ENCODE measurements at places on chromosomes 12 and 14. TPM values are rescaled to one million over a fixed set of nuclear protein-coding genes. Genes with fewer than 3 reads are reported as not detected.

DNA sequence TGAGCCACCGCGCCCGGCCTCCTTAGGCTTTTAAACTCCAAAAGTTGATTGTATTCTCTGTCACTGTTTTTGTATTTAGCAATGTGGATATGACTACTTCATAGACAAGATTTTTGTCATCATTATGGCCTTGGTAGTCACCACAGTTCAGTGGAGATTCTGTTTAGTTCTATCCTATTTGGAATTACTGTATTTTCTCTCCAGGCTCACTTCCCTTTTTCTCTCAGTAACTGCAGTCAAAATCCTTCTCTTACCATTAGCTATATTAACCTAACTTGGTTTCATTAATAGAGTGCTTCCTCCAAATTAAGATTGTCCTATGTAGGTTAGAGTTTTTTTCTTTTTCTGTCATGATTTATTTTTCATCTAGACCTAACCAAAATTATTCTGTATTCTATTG lies 283.9 kb downstream of the TMTC2 start:
- DNase-seq = no peak

The MYF6 gene
- 0.14 TPM for total RNA-seq

GRCh38 chr12:111102102-111102739 lies 181.8 kb upstream of the MYL2 start:
- DNase-seq = no peak

GRCh38 chr12:51281202-51281924 lies 11.1 kb upstream of the SMAGP start:
- DNase-seq = no peak

DNA sequence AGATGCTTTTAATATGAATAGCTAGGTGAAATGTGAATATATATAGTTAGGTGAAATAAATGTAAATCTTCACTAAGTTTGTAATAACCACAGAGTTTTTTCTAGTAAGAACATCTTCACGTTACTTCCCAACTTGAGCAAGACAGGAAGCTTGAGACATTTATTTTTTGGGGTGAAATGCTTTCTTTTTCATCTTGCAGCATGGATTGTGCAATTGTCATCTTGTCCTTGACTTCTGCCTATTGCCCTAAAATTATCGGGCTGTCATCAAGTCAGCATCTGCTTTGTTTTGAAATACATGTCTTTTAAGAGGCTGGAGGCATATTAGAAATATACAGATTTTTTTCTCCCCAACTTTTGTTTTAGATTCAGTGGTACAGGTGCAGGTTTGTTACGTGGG lies 433.9 kb downstream of the PCNX1 start:
- DNase-seq = no peak

GRCh38 chr14:51575349-51576116 lies 76.2 kb upstream of the FRMD6 start:
- DNase-seq = no peak

DNA sequence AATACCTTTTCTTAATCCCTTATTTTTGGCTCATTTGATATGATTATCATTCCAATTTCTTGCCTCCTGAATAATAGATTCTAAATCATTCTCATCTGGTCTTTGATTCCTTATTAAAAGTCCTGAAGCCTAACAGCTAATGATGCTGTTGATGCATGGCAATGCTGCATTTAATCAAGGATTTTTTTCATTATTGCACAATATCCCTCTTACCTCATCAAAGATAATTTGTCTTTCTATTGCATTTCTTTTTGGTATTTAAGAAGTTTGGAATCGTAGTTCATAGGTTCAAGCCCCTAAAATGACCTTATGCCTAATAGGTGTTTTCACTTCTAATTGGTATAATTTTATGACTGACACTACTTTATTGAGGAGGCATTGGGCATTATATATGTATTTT lies 648.2 kb upstream of the STXBP6 start:
- no peak for DNase-seq

GRCh38 chr14:61409782-61410181 lies 88.4 kb downstream of the PRKCH start:
- no peak for DNase-seq

The SLCO1B3 gene
- total RNA-seq = not detected

GRCh38 chr12:449203-449602 lies 10.5 kb upstream of the B4GALNT3 start:
- DNase-seq = no peak

The SOAT2 gene
- not detected for total RNA-seq

- DNase-seq = no peak
Measured at GRCh38 chr14:105854600-105855245, 328.3 kb downstream of the TMEM121 start.

DNA sequence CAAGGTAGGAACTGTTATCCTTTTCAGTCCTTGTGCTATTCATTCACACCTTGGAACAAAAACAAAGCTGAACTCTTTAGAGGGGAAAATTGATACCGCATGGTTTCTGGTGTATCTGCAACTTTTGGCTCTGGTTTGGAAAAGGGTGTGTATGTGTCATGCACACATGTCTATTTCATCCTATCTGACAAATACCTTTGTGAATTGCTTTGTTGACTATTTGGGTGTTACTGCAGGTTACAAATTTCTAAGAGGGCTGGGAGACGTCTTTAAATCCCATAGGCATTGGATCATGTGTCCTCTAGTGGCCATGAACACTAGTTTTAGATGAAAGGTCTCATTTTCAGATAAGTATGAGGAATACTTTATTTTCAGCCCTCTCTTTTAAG lies 59.9 kb upstream of the IFNG-AS1 start:
- no peak for DNase-seq

The IL22 gene
- not detected for total RNA-seq

DNA sequence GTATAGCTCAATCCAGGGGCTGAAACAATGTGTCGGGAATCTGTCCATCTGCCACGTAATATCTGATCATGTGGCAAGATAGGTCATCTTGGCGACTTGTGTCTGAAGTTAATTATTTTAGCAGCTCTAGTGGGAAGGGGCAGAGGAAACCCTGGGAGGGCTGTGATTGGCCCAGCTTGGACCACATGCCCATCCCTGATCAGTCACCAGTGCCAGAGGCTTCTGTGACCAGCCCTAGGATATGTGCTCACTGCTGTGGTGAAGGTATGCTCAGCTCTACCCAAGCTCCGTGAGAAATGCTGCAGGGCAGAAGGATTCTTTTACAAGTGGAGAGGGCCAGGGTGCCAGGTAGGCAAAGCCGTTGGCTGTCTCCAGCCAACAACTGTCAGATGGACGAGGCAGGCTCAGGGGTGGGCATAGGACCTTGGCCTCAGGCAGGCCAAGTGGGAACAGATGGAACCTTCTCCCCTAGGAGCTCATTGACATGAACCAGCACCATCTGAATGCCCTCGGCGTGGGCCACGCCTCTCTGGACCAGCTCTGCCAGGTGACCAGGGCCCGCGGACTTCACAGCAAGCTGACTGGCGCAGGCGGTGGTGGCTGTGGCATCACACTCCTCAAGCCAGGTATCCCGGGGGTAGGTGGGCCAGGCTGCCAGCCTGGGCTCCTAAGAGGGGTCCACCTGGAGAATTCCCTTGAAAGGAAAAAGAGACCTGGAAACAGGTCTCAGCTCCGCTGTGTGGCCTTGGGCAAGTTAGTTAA lies 21.1 kb downstream of the MVK start:
- peak; percentile 74 for DNase-seq

DNA sequence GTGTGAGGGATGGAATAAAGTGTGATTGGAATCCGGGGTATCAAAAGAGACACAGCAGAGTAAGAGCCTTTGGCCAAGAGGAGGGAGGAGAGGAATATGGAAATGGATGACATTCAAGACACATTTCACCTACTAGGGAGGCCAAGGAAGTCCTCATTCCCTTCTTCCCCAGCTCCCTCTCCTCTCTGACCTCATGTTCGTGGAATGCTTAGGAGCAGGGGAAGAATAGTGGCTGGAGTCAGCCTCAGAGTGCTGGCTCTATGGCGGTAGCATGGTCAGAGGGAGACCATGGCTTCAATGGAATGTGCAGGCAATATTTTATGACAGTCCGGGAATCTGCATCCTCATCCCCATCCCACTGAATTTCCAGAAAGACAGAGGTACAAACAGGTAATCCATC lies 196.6 kb downstream of the EGLN3 start:
- DNase-seq = no peak

DNA sequence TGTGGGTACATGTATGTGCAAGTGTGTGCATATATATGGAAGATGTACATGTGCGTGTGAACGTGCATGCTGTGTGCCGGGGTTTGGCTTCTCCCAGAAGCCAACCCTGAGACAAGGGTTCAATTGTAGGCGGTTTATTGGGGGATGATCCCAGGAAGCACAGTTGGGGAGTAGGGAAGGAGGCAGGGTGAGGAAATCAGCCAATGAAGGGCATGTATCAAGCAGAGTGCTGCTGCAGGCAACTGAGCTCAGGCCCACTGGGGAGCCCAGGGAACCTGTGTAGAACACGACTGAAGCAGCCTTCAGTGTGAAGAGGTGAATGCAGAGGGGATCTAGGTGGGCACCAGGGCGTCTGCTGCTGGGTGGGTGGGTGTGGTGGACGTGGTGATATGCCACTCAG lies 21.6 kb downstream of the SYNDIG1L start:
- no peak for DNase-seq

DNA sequence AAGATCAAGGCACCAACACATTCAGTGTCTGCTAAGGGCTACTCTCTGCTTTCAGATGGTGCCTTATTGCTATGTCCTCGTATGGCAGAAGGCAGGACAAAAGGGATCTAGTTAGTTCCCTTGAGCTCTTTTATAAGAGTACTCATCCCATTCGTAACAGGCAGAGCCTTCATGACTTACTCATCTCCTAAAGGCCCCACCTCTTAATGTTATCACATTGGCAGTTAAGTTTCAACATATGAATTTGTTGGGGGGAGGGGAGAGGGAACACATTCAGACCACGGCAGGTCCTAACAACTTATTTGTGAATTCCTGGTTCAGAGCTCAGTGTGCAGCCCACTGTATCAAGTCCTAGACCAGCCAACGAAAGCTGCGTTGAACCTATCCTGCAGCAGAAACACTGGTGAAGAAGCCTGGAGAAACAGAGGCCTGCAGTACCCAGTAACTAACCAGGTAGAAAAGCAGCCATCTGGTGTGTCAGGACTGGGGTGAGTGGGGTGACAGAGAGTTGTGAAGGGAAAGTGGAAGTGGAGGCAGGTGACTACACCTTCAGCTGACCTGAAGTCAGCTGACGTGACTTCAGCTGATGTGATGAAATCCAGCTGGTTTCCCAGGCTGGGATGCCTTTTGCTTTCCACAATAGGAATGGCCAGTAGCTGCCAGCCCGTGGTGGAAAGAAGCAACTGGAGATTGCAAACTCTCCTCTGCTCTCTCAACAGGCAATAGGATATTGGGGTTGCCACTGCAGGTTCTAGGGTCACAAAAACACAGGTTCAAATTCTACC lies 101.6 kb upstream of the PLXNC1 start:
- peak; percentile 7 for DNase-seq

- no peak for DNase-seq
Measured at GRCh38 chr14:99382781-99383471, 97.7 kb downstream of the SETD3 start.

- DNase-seq = no peak
Measured at GRCh38 chr14:96149131-96149530, 55.5 kb upstream of the BDKRB2 start.

The VDR gene
- 4.7 TPM for total RNA-seq

GRCh38 chr14:93262446-93262845 lies 55.4 kb downstream of the UBR7 start:
- no peak for DNase-seq

The BICDL1 gene
- total RNA-seq = 7.0 TPM

The PHETA1 gene
- 21.2 TPM for total RNA-seq

GRCh38 chr14:80577599-80577998 lies 363.9 kb downstream of the CEP128 start:
- no peak for DNase-seq

DNA sequence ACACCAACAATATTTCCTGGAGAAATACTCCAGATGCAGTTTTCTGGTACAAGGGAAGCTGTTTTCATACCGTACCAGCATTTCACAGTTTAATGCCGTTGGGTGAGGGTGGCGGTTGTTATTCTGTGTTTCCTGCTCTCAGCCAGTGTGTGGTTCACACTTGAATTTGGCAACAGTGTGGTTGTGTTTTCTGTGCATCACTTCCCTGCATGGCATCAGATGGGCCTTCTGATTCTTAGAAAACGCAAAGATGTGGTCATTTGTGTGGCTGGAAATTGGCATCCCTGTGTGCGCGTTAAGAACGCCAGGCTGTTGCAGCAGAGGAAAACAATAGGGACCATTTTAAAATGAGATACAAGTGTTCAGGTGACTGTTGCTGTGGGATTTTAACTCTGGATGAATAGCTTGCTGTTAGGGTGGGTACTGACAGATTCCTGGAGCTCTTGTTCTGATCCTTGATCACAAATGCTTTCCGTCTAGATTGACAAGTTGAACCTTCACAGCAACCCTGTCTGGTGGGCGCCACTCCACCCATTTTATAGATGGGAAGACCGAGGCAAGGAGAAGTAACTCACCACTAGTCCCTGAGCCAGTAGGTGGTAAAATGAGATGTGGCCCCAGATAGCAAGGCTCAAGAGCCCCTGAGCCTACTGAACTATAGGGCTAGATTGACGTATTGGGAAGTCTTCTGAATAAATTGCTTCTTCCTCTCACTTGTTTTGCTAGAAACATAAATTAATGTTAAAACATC lies 231.2 kb downstream of the CHST11 start:
- no peak for DNase-seq

DNA sequence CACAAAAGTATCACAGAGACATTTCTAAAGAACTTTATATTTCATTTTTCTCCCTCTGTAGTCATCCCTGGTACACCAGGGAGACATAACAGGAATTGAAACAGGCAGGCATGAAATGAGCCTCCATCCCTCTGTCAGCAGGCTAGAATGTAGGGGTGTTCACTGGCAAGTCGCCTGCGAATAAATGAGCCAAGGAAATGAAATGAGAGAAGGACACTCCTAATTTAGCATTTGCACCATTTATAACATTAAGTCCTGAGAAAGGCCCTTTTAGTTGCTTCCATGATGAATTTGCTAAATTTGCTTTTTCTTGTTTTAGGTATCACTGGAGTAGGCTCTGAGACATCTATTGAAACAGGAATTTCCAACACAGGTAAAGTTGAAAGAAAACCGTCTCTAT lies 192.4 kb upstream of the CNTN1 start:
- no peak for DNase-seq

DNA sequence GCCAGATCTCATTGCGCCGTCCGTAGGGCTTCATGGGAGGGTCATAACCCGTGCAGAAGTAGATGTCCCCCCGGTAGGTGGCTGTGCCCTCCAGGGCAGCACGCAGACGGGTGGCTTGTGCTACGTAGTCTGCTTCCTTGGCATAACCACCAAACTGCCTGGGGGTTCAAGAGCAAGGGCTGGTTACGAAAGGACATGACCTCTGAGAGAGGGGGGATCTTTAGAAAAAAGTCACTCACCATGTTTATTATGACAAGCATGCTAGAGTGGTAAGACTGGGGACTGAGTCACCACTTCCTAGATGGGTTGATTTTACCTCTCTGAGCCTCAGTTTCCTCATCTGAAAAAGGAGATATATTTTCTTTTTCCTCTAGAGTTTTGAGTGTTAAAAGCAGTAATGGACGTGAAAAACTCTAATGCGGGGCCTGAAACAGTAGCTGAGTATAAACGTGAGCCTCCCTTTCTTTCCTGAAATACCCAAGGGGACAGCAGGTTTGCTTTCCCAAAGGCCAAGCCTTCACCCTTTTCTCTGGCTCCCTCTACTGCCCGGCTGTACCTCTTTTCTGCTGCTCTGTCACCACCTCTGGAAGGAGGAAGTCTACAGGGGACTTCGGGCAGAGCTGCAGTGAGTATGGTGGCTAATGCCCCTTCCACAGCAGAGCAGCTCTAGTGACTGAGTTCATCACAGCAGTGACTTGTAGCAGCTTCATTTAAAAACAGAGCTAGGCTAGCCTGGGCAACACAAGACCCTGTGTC lies 23.5 kb upstream of the GPRC5D start:
- no peak for DNase-seq

GRCh38 chr12:124208489-124208888 lies 86.4 kb upstream of the RFLNA start:
- no peak for DNase-seq

- DNase-seq = no peak
Measured at GRCh38 chr14:87306409-87307168, 686.4 kb downstream of the GALC start.

Data from epithelial cell of proximal tubule (primary cell).